AG10803 (cell line): ENCODE measurements at places on chromosomes 3 and 15.
A peak's percentile ranks its signal among the peaks of the same experiment; 100 is the strongest.

DNA sequence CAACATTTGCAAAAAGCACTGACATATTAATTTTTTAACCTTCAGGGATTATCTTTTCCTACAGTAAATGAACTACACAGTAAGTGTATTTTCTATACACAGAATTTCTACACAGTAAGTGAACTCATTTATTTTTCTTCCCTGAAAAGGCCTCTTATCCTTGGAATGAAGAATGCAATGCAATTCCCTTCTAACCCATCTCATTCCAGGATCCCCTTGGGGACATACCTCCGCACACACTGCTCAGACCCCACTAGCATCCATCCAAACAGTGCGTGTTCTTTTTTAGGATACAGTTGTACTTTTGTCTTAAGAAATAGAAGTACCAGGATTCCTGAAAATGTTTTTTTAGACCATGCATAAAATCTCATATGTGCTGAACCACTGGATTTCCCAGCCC lies 152.8 kb downstream of the UACA start:
- DNase-seq = no peak

GRCh38 chr15:90552162-90552928 lies 22.6 kb downstream of the CRTC3 start:
- DNase-seq = peak; percentile 97

- no peak for DNase-seq
Observed at GRCh38 chr3:32154205-32154579, 47.8 kb downstream of the GPD1L start.

DNA sequence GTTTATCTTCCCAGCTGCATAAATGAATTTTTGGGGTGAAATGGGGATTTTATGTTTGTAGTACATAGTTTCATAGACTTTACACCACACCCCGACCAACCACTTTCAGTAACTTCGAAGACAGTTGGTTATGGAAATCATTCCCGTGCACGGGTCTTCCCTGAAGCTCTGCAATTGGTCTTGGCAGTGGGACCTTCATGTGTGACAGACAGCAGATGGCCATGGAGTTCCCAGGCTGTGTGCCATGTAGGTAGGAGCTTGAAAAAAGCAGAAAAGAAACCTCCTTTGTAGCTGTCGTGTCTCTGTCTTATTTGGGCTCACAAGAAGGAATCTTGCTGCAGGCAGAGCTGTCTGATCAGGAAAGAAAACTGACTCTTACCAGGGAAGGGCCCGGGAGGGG lies 25.9 kb downstream of the EXOG start:
- no peak for DNase-seq

GRCh38 chr15:81309647-81310450 lies 14.1 kb downstream of the STARD5 start:
- DNase-seq = no peak

DNA sequence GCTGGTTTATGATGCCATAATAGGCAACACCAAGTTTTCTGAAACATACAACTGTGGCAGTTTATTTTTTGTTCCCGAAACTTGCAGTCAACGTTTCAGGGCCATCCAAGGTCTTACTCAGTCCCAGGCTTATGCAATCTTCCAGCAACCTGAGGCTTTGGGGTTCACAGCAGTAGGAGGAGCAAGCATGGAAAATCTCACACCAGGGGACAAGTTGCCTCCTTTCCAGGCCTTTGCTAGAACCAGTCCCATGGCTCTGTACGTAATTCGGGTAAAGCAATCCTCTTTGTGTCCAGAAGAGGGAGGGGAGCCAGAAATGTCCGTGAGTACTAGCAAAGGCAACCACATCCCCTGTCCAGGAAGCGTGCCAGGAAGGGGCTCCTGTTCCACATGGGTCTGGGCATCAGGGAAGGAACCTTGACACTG lies 4.7 kb upstream of the FAM240A start:
- peak; percentile 56 for DNase-seq

- no peak for DNase-seq
Observed at GRCh38 chr3:13178107-13178506, 104.9 kb upstream of the IQSEC1 start.

DNA sequence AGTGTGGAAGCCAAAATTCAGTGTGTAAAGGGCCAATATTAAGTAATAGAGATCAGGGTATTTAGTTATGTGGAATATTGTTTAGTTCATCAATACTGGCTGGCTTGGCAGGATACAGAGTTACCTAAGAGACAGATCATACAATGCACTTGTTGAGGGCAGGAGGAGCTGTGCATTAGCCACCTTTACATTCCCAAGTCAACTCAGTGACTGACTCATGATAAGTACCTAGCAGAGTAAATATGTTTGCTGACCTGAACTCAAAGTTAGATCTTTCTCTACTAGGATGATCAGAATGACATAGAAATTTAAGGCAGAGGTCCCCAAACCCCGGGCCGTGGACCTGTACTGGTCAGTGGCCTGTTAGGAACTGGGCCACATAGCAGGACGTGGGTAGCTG lies 3.5 kb upstream of the ABHD17C start:
- DNase-seq = no peak
